ENCODE measurements at places on chromosomes 16 and 17.

DNA sequence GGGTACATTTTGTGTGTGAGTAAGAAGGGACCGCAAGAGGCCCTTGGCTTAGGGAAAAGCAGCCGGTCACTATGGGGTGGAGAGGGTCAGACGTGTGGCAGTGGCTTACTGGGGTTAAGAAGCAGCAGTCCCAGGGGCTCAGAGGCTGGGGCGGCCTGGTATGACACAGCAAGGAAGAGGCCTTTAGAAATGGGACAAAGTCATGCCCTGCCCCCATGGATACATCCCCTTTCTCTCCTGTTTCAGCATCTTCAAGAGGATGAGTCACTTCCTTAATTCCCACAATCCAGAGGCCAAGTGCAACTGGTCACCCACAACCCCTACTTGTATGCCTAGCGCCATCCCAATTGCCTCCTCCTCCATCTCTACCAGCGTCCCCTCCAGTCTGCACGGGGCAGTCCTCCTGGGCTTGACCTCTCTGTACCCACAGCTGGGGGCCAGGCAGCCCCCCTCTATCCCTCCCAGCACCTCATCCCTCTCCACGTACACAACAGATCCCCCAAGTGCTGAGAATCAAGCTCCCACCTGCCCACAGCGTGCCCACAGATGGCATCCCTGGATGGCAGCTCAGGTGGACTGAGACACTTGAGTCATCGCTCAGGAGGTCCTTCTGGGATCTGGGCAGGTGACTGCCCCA lies 6.9 kb upstream of the EFTUD2 start:
- DNase-seq = peak; percentile 79

DNA sequence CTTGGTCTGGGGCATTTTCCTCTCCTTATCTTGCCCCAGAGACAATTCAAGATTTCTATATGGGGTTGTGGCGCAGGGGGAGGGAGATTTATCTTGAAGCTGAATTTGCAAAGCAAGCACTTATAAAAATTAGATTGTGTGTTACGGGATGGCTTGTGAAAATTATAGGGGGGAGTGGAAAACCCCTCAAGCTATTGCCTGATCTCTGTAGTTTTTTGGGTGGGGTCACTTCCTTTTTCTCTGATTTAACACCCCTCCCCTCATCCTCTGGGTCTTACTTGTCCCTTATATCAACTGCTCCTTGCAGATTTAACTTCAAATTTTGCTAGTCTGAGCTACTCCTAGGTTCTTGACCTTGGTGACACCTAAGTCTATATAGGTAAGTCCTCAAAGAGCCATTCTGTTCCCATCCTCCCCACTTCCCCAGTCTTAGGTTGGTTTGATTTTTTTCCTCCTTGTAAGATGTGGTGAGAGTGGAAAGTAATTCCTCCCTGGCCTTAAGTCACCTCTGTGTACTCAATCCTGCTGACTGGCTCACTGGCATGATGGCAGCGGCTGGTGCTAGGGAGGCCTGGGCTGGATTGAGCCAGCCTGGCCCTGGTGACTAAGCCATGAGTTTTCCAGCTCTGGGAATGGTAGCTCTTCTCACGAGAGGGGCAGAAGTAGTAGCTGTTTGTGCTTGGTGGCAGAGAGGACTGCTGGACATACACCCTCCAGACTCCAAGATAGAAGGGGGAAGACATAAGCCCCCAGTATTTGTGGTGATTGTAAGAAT lies 2.3 kb downstream of the ARL4D start:
- DNase-seq = peak; percentile 84

DNA sequence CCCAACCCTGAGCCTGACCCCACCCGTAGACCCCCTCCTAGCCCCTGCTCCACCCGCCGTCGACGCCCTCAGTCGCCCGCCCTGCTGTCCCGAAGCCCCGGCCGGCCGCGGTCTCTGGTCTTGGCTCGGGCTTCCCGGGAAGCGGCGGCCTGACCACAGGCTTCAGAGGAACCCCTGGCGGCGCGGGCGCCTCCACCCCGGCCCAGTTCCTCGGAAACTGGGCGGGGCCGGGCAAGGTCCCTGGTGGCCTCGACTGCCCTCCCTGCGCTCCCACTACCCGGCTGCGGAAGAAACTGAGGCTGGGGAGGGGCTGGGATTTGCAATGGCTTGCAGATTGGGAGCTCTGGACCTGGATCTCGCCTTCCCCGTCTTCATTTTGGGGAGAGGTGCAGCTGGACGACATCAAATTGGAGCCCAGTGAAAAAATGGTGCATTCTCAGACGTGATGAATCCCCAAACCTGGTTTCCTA lies 692 bp upstream of the SOCS1 start:
- peak; percentile 46 for DNase-seq

DNA sequence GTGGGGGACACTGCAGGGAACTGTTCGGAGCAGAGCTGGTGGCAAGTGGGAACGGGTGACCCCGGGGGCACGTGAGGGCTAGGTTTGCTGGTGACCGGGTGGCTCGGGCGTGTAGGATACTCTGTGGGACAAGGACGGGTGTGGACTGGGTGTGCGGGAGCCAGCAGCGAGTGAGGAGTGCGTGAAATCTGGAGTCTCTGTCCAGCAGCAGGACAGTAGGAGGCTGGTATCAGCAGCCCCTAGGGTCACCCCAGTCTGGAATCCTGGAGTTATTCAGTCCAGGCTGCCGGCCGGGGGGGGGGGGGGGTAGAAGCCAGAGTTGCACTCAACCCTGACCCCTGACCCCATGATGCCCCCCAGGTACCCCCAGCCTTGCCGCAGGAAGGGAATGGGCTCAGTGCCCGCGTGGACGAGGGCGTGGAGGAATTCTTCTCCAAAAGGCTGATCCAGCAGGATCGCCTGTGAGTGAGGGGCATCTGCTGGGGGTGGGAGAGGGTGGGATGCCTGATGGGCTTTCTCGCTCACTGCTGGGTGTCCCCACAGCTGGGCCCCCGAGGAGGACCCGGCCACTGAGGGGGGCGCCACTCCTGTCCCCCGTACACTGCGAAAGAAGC lies 6.2 kb downstream of the ACD start:
- no peak for DNase-seq

DNA sequence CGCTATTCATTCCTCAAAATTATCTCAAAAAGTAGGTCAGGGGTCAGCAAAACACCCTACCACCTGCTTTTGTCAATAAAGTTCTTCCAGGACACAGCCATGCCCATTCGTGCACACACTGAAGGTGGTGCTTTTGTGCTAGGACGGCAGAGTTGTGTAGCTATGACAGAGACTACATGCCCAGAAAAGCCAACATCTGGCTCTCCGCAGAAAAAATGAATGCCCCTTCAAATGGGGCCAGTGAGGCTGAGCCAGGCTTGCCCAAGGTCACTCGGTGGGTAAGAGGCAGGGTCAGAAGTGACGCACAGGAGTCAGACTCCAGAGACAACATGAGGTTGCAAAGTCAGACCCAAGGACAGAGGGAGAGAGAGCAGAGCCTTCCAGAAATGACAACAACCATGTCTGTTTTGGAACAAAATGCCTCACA lies 200.1 kb downstream of the XYLT1 start:
- no peak for DNase-seq

DNA sequence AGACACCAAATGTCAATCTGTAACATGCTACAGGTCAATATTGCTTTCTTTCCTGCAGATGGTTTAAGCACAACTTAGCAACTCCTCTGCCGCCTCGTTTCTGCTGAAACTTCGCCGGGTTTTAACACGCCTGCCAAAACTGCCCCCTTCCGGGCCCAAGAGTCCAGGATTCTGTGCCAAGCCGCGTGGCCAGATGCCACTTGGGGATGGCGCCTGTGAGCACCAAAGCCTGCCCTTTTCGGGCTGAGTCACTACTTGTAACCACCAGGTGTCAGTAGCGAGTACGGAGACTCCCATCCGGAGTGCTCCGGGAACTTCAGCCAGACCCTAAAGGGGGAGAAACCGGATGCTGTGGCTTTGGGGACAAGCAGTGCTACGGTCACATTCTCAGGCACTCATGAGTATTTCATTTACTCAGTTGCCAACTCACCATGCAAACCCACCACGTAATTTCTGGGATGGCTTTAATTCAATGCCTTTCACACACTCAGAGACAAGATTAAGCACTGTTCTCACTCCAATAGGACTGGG lies 7.8 kb downstream of the PMP22 start:
- DNase-seq = peak; percentile 72

- DNase-seq = no peak
Measured at GRCh38 chr16:89369266-89369895, 121.0 kb downstream of the ANKRD11 start.

Measured in NCI-H226 (cell line).